Activated CD8-positive, alpha-beta memory T cell treated with anti-CD3 and anti-CD28 coated beads, Interleukin-2, amount 50 U/mL, for 4 hours (primary cell): ENCODE measurements at places on chromosomes 5 and 9.

DNA sequence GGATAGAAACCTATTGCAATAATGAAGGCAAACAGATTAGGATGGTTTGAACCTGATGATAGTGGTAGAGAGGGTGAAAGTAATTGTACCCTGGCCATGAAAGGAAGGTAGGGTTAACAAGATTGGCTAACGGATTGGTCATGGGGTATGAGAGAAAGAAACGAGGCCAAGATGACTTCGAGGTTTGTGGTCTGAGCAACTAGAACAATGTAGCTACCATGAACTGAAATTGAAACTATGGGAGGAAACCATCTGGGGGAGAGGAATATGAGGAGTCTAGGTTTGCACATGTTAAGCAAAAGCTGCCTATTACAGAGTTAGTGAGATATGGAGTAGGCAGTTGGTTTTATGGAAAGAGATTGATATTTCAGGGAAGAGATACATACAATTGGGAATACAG is 406.0 kb downstream of the PRELID2 start:
- no peak for DNase-seq

DNA sequence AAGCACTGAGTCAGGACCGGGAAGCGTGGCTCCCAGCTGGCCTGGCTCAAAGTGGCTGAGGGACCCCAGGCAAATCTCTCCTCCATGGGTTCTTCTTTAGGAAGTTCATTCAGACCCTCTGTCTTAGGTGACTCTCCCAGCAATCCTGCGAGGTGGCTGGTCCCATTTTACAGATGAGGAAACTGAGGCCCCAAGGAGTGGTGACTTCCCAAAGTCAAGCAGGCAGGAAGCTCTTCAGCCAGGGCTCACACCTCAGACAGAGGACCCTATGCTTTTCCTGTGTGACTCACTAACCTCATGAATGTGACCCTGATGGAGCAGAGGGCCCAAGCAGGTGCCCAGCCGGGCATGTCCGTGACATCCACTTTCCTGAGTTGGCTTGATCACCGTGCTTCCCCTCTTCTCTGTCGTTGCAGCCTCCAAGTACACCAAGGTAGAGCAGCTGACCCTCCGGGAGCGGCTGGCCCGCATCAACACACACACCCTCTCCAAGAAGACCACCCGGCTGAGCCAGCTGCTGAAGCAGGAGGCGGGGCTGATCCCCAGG is 36.5 kb downstream of the ARHGEF37 start:
- no peak for DNase-seq

DNA sequence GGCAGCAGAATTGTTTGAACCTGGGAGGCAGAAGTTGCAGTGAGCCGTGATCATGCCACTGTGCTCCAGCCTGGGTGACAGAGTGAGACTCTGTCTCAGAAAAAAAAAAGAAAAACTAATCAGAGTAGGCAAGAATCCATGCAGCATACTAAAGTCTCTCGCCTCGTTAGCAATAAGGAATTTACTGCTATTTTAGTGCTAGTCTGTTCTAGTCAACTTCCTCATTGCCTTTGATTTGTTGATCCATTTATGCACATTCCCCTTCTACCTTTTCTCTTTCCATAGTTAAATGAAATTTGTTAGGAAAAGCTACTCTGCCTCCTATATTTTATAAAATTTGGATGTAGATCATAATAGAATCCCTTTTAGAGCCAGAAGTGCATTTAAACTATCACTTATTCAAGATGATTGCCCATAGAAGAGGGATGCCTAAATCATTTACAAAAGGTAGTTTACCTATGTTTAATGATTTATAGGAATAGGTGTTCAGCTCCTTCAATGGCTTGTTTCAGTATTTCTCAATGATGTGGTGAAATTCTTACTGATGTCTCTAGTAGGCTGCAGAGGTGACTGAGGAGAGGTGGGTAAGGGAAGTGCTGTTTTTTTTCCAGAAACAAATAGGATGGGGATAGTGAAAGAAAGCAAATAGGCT is 1.9 kb downstream of the LRRC19 start:
- DNase-seq: no peak

DNA sequence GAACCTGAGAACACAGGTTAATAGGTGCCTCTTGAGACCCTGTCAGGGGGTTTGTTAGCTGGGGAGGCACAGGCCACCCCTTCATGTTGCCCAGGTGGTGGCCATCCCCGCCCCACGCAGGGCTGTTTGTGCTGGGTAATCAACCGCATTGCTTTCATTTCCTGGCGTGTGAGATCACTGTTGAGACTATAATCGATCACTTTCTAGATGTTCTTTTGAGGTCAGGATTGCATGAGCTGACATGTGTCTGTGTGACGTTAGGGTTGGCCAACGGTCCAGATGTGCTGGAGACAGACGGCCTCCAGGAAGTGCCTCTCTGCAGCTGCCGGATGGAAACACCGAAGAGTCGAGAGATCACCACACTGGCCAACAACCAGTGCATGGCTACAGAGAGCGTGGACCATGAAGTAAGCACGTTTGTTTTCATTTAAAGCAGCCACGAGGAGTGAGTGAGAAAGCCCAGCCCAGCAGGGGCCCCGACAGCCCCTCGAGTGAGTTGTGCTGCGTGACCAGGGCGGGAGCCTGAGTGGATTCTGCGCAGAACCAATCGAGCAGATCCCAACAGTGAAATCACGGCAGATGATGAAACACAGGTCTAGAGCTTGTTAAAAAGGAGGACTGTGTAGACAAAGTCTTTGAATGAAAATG is 115.0 kb upstream of the CACNA1B start:
- DNase-seq: no peak

- peak; percentile 80 for DNase-seq
These were observed 129.9 kb downstream of the RXRA start for GRCh38 chr9:134455934-134456755.

DNA sequence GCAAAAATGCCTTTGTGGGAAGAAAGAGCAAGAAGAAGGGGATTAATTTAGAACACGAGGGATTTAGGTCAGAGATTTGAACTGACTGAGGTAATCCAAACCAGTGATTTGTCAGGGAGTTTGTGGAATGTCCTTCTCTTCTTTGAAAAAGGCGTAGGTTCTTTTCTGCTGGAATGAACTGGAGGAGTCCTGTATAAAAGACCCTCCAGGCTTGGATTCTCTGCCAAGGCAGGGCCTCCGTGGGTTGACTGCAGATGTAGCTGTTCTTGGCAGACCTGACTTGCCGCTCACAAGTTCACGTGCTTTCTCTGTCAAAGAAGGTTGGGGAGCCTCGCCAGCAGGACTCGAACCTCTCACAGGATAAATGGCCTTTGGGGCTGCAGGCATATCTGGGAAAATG is 62.8 kb upstream of the STC2 start:
- no peak for DNase-seq

DNA sequence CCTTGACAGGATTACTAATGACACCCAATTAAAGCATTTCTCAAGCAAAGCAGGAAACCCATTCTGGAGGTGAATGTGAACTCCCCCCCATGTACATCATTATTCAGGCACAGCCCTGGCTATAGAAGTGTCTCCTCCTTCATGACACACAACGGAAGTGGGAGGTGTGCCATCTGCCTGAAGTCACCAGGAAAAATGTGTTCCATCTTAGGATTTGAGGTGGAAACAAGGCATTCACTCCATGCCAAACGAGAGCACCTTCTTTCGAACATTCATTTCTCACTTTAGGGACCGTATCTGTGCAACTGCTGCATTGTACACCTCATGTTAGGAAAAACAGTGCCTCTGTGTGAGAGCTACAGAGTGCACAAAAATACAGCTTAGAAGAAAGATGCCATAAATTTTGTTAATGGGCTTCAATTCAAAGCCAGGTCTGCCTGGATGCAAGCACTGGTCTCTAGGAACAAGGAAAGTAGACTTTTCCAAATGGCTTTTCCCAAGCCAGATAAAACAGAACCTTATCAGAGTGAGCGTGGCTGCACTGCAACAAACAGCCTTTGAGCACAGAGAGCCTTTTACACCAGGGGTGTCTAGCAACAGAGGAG is 19.4 kb downstream of the GOLM1 start:
- DNase-seq: no peak

GRCh38 chr5:134857401-134857800 is 11.6 kb downstream of the C5orf24 start:
- no peak for DNase-seq

GRCh38 chr9:127788337-127789011 is 2.6 kb downstream of the CDK9 start:
- no peak for DNase-seq

DNA sequence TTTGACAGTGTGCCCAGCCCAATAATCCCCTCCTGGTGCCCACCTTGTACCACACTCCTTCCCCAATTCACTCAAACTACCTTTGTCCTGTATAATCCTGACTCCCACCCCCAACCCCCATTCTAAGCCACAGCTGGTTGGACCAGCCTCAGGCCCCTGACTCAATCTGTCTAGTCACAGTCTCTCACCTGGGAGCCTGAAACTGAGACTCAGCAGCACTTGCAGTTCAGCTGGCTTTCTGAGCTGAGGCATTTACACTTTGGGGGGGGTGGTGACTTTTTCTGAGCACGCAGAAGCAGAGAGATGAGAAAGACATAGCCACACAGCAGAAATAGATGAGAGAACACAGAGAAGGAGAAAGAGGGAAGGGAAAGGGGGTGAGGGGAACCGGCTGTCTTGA is 247.3 kb downstream of the MAN2A1 start:
- DNase-seq: no peak
